GM23338 (cell line): ENCODE measurements at places on chromosomes 6 and 20. TPM values are rescaled to one million over a fixed set of nuclear protein-coding genes. Genes with fewer than 3 reads are reported as not detected.

MLN gene
- polyA plus RNA-seq = not detected in 2 replicates

GMPR gene
- 0.23 and 0.64 TPM in 2 replicates for polyA plus RNA-seq

DACT2 gene
- polyA plus RNA-seq = 1.5 and 1.8 TPM in 2 replicates

PLA2G7 gene
- polyA plus RNA-seq = 2.3 and 2.4 TPM in 2 replicates

IMPG1 gene
- not detected in 2 replicates for polyA plus RNA-seq

LTB gene
- polyA plus RNA-seq = 0.83 and 1.7 TPM in 2 replicates

NDUFAF4 gene
- polyA plus RNA-seq = 205 and 233 TPM in 2 replicates

KCNG1 gene
- polyA plus RNA-seq = 6.6 and 8.1 TPM in 2 replicates

OOEP gene
- polyA plus RNA-seq = 0.73 and 2.1 TPM in 2 replicates

DDX27 gene
- 81.3 and 91.5 TPM in 2 replicates for polyA plus RNA-seq

RFX6 gene
- not detected in 2 replicates for polyA plus RNA-seq

SGK2 gene
- polyA plus RNA-seq = 0.12 TPM in 1 of 2 replicates, not detected in the other

BPIFB4 gene
- not detected in 2 replicates for polyA plus RNA-seq

COL21A1 gene
- 3.4 and 5.0 TPM in 2 replicates for polyA plus RNA-seq

RGS17 gene
- polyA plus RNA-seq = 10.6 and 12.3 TPM in 2 replicates

KIFC1 gene
- polyA plus RNA-seq = 10.1 and 10.3 TPM in 2 replicates

SPTLC3 gene
- 0.66 and 0.73 TPM in 2 replicates for polyA plus RNA-seq

RAB23 gene
- polyA plus RNA-seq = 5.0 and 5.2 TPM in 2 replicates

FGD2 gene
- polyA plus RNA-seq = 0.13 and 0.16 TPM in 2 replicates

MAS1 gene
- not detected in 2 replicates for polyA plus RNA-seq

EMILIN3 gene
- polyA plus RNA-seq = 0.53 and 0.56 TPM in 2 replicates

C20orf141 gene
- not detected in 2 replicates for polyA plus RNA-seq

INSM1 gene
- 0.55 and 0.61 TPM in 2 replicates for polyA plus RNA-seq

CLPSL2 gene
- 2.9 and 3.6 TPM in 2 replicates for polyA plus RNA-seq

MICA gene
- polyA plus RNA-seq = 12.7 and 13.4 TPM in 2 replicates

CENPW gene
- polyA plus RNA-seq = 303 and 340 TPM in 2 replicates

TMEM200A gene
- polyA plus RNA-seq = 6.7 and 7.1 TPM in 2 replicates

C4B gene
- 0.19 and 0.57 TPM in 2 replicates for polyA plus RNA-seq

RAD21L1 gene
- 0.38 and 0.95 TPM in 2 replicates for polyA plus RNA-seq

PBOV1 gene
- not detected in 2 replicates for polyA plus RNA-seq

CST7 gene
- not detected in 2 replicates for polyA plus RNA-seq

NR2E1 gene
- polyA plus RNA-seq = not detected in 2 replicates

PTCRA gene
- polyA plus RNA-seq = 0.30 TPM in 1 of 2 replicates, not detected in the other

SLC26A8 gene
- polyA plus RNA-seq = 0.89 and 1.1 TPM in 2 replicates

ATAT1 gene
- 20.6 and 23.0 TPM in 2 replicates for polyA plus RNA-seq

FAM83D gene
- 31.1 and 33.3 TPM in 2 replicates for polyA plus RNA-seq

PDYN gene
- 0.21 and 0.33 TPM in 2 replicates for polyA plus RNA-seq

TFAP2D gene
- polyA plus RNA-seq = not detected in 2 replicates

RWDD2A gene
- polyA plus RNA-seq = 2.4 and 3.7 TPM in 2 replicates

ASIP gene
- not detected in 2 replicates for polyA plus RNA-seq

WFDC5 gene
- not detected in 2 replicates for polyA plus RNA-seq

SLC22A2 gene
- 0.94 and 1.4 TPM in 2 replicates for polyA plus RNA-seq

IP6K3 gene
- 0.16 TPM in 2 replicates for polyA plus RNA-seq

SLC22A1 gene
- polyA plus RNA-seq = 0.59 and 0.65 TPM in 2 replicates

TP53TG5 gene
- polyA plus RNA-seq = not detected in 2 replicates

SEL1L2 gene
- polyA plus RNA-seq = not detected in 2 replicates

COL9A3 gene
- 74.9 and 79.4 TPM in 2 replicates for polyA plus RNA-seq

PPP1R14C gene
- 0.90 and 1.1 TPM in 2 replicates for polyA plus RNA-seq

TMEM244 gene
- not detected in 2 replicates for polyA plus RNA-seq

KIF6 gene
- 1.7 and 2.0 TPM in 2 replicates for polyA plus RNA-seq

IL17F gene
- polyA plus RNA-seq = 0.35 TPM in 1 of 2 replicates, not detected in the other

POU5F1 gene
- polyA plus RNA-seq = 1,839 and 1,914 TPM in 2 replicates

DDX43 gene
- polyA plus RNA-seq = 0.47 and 0.60 TPM in 2 replicates

SLC25A27 gene
- polyA plus RNA-seq = 6.0 and 8.5 TPM in 2 replicates
